ENCODE measurements at places on chromosomes 3 and 15.

DNA sequence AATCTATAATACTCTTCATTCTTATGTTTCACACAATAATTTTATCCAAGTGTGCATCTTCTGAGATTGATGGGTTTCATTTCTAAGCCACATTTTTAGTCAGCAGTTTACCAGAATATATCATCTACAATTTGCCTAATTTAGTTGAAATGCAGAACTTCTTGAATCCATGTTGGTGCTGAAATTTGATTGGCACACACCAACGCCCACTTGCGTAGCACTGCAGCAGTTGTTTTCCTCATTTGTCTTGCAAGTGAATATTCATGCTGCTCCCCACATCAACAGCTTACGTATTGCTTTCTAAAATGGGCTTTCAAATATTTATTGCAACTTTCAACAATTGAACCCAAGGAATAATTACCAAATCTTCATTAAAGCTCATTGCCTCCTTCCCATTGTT lies 87.8 kb upstream of the CTDSPL start:
- DNase-seq, result no peak

GRCh38 chr15:36921484-36922091 lies 178.8 kb downstream of the MEIS2 start:
- DNase-seq, result no peak

- no peak for DNase-seq
These were observed 170.2 kb upstream of the TPRG1 start for GRCh38 chr3:189001559-189001958.

DNA sequence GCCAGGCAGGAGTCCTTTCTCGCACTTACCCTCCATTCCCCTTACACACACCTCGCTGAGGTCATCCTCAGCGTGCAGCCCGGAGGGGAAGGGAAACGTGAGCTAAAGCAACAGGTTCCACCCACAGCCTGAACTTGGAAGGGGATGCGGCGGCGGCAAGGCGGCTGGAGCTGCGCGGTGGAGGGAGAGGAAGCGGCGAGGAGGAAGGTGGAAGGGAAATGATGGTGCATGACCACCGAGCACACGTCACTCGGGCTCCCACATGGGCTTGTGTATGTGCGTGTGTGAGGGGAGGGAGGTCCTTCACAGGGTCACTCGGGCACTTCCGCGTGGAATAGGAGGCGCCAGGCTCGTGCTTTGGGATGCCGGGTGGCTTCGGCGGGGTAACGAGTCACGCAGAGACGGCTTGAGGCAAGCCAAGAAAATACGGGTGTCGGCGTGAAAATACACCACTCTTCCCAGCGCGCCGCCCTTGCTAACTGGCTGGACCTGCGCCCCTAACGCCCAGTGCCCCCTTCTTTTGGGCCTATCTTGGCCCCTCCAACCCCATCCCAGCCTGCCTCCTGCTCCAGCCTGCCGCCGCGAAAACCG lies 225.5 kb upstream of the IL12A start:
- DNase-seq, result peak; percentile 58

- no peak for DNase-seq
These were observed 31.1 kb downstream of the TNK2 start for GRCh38 chr3:195877136-195877715.

GRCh38 chr3:27679691-27680090 lies 42.4 kb downstream of the EOMES start:
- no peak for DNase-seq

GRCh38 chr3:3085782-3086181 lies 24.4 kb downstream of the IL5RA start:
- no peak for DNase-seq

DNA sequence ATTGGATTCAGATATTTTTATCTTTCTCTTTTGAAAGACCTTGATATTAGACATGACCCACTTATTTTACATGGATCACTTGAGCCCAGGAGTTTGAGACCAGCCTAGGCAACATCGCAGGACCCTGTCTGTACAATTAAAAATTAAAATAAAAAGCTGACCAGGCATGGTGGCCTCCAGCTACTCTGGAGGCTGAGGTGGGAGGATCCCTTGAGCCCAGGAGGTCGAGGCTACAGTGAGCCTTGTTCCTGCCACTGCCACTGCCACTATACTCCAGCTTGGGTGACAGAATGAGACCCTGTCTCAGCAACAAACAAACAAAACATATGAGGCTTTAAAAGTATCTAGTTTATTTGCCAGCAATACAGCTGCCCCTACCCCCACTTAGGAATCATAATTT lies 1.6 kb downstream of the RNF7 start:
- DNase-seq, result no peak

DNA sequence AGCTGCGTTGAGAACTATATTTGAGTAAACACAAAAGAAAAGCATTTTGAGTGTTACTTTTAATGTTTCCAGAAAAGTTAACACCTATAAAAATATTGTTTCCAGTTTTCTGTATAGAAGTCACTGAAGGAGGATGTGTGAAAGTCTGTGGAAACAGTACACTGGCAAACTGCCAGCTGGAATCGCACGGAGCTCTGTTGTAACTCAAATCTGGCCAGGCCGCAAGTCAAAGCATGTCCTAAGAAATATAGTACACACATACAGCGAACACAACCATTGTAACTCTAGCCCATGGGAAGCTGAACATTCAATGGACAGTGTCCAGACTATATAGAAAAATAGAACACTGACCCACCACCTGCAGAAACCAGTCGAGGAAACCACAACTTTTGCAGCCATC lies 657.2 kb downstream of the FHIT start:
- peak; percentile 89 for DNase-seq

DNA sequence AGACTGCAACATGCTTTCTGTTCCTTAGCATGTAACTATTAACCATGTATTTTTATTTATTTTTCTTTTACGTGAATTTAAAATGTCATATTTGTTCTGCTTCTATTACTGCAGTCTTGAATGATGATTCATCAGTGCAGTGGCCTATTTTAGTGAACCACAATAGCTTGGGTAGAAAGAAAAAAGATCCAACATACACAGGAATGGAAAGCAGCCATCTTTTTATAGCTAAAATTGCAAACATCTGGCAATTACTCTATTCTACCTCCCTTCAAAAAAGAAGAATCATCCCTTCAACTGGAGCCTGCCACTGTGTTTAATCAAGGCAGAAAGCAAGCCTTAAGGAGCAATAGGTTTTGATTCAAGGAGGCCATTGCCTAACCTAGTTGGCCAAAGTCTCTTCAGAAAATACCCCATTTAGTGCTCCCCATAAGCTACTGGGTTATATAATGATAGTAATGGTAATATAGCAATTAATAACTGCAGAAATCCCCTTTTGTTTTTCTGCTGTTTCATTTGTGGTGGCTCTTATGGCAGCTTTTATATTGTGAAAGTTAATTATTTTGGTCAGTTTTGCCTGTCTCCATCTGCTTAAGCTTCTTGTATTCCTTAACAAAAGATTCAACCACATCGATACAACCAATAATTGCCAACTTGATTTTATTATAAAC lies 267.3 kb downstream of the LPP start:
- DNase-seq, result no peak

DNA sequence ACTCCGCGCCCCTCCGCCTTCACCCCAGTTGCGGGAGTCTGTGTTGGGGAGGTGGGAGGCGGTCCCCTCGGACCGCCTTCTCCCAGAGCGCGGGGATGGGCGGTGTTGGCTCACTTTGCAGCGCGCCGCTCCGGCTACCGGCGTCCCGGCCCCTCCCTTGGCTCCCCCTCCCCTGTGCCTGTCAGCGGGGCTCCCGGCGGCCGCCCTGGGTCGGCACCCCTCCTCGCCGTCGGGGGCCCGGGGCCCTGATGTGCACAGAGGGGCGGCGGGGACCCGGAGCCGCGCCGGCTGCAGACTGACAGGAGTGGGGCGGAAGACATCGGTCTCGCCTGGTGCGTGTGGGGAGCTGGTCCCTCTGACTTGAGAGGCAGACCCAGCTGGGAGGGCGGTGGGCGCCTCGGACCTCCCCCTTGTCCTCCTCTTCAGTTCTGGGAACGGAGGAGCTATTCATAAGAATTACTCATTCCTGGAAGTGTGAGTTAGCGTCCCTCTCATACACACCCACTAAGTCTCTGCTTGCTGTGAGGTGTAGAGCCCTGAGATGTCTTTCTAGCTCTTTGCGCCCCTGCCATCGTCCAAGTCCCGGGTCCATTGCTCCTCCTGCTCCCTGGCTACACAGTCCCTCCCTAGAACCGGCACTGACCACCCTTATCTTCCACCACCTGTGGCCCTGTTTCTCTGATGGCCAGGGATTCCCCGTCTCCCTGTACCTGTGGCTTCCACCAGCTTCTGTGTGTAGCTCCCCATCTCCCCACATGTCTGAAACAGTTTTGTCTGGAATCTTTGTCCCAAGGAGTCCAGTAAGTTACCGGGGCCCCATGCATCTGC lies 42.3 kb upstream of the ROPN1 start:
- peak; percentile 42 for DNase-seq

DNA sequence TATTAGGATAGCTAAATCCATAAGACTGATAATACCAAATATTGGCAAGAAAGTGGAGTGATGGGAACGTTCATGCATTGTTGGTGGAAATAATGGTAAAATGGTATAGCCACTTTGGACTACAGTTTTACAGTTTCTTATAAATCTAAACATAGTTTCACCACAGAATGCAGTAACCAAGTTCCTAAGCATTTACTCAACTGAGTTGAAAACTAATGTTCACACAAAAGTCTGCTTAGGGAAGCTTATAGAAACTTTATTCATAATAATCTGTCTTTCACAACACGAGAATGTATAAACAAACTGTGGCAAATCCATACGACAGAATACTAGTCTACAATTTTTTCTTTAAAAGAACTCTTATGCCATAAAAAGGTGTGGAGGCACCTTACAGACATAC lies 969.3 kb downstream of the FHIT start:
- no peak for DNase-seq

DNA sequence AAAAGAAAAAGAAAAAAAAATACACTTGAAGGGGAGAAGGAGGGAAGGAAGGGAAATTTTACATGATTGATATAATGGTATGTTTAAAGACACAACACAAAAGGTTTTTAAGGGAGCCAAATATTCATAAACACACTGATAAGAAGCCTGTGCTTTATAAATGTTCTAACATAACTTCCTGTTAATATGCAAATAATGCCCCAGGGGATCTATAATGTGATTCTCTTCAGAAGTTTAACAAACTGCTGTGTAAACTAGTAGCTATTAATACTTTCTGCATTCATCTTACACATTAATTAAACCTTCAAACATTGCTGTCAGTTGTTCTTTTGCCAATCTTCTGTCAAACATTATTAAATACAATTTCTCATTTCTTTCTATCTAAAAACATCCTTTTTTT lies 231.6 kb downstream of the TJP1 start:
- no peak for DNase-seq

- peak; percentile 49 for DNase-seq
These were observed at the start of gene PSTPIP1 for GRCh38 chr15:76994971-76995945. TSS of gene PSTPIP1 (plus strand) at chr15:76995126. CDS start at chr15:76995574, 448 bp downstream.

GRCh38 chr15:49238342-49238741 lies 68.3 kb downstream of the GALK2 start:
- peak; percentile 95 for DNase-seq

GRCh38 chr15:91861223-91861622 lies 7.7 kb downstream of the SLCO3A1 start:
- DNase-seq, result no peak

DNA sequence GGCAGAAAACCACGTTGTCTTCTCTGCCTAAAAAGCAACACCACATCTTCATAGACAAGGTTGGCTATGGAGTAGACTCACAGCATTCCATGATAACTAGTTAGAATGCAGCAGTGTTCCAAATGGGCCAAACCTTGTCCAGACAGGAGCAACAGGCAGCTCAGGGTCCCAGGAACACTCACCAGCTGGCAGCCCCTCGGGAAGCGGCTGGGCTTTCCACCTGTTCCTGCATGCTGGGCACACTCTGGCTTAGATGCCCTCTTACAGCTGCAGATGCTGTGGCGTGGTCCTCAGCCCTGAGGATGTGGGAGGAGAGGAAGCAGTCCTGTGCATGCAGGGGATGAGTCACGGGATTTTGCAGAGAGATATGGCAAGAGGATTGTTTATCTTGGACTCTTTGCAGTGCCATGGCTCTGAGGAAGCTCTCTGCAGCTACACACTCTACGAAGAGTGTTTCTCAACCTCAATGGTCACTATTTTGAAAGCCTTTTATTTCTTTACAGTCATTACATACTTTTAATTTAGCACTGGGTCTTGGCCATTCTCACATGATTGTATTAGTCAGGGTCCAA lies 11.3 kb downstream of the NRROS start:
- DNase-seq, result no peak

- DNase-seq, result no peak
These were observed 59.2 kb downstream of the SH3BP5 start for GRCh38 chr3:15273227-15273626.

DNA sequence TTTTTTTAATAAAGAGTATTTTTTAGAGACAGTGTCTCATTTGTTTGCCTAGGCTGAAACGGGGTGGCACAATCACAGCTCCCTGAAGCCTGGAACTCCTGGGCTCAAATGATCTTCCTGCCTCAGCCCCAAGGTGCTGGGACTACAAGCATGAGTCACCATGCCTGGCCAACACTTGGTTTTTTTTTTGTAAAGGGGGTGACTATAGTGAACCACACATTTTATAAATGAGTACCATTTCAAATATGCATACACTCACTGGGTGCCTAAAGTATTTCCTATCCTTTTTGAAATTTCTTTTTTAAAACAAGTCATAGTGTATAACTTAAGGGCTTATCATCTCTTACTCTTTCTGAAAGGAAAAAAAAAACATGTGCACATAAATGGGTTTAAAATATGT lies 325.2 kb upstream of the MEIS2 start:
- DNase-seq, result no peak

GRCh38 chr3:23113455-23114171 lies 89.5 kb upstream of the UBE2E2 start:
- peak; percentile 28 for DNase-seq

GRCh38 chr3:76972624-76973296 lies 67.1 kb upstream of the ROBO2 start:
- no peak for DNase-seq

- peak; percentile 43 for DNase-seq
These were observed 99.6 kb downstream of the ABI3BP start for GRCh38 chr3:100893590-100893989.

DNA sequence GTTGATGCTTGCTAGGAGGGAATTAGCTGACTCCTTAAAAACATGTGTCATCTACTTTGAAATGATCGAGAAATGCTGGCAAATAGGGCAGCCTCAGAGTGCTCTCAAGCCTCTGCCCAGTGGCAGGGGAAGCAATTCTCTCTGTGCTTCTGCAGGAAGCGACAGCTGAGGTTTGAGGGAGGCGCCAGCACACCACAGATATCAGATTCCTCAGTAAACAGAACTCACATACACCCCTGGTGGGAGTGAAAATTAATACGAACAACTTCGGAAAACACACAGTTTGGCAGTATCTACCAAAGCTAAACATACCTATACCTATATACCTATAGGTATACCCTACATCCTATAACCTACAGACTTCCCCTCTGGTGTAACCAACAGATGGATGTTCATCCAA lies 61.3 kb downstream of the NSMCE3 start:
- peak; percentile 72 for DNase-seq

GRCh38 chr15:33089878-33090757 lies 104.4 kb downstream of the FMN1 start:
- DNase-seq, result peak; percentile 85

- DNase-seq, result no peak
These were observed 715.3 kb downstream of the NR2F2 start for GRCh38 chr15:97045666-97046421.

- peak; percentile 89 for DNase-seq
These were observed 725.9 kb upstream of the NR2F2 start for GRCh38 chr15:95604634-95605036.

Data from lung (tissue), 17 donors.